ENCODE measurements at places on chromosomes 7 and 10.

GRCh38 chr7:42180806-42181205 lies 56.2 kb downstream of the GLI3 start:
- no peak for DNase-seq

- DNase-seq: no peak
Measured at GRCh38 chr10:27646194-27646593, 99.4 kb downstream of the MKX start.

- peak; percentile 70 for DNase-seq
Measured at GRCh38 chr7:50266635-50267386, 37.7 kb upstream of the IKZF1 start.

DNA sequence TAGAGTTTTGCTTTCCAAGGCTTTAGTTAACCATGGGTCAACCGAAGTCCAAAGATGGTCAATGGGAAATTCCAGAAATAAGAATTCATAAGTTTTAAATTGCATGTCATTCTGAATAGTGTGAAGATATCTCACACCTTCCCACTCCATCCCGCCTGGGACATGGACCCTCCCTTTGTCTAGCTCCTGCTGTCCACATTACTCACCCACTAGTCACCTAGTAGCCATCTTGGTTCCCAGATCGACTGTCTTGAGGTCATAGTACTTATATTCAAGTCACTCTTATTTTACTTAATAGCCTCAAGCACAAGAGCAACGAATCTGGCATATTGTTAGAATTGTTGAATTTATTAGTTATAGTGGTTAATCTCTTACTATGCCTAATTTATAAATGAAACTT lies 366.6 kb downstream of the PRPF18 start:
- no peak for DNase-seq

- no peak for DNase-seq
Measured at GRCh38 chr7:135757719-135758411, 9.3 kb upstream of the FAM180A start.

GRCh38 chr7:88328787-88329186 lies 22.1 kb upstream of the STEAP4 start:
- DNase-seq: no peak

- DNase-seq: no peak
Measured at GRCh38 chr10:62396864-62397263, 22.7 kb downstream of the ZNF365 start.

DNA sequence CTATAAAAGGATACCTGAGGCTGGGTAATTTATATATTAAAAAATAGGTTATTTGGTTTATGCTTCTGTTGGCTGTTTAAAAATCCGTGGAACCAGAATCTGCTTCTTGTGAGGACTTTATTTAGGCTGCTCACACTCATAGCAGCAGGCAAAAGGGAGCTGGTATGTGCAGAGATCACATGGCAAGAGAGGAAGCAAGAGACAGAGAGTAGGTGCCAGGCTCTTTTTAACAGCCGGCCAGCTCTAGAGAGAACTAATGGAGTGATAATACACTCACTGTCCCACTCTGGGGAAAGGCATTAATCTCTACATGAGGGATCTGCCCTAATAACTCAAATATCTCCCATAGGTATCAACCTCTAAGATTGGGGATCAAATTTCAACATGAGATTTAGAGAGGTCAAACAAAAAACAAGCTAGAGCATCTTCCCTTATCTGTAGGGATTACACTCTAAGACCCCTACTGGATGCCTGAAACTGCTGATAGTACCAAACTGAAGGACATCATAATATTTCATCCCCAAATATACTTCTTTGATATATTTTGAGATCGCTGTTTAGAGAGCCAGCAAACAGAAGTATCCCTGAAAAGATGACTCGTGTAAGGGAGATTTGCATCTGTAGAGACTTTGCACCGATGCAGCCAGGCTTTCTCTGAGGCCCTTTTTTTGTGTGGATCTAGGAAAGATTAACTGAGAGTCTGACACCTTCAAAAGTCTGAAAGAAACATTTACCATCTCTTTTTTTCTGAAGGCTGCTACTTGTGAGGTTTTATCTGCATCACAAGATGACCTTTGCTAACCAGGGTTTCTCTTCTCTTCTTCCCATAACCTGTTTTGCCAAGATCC lies 717.0 kb upstream of the MBL2 start:
- DNase-seq: no peak

DNA sequence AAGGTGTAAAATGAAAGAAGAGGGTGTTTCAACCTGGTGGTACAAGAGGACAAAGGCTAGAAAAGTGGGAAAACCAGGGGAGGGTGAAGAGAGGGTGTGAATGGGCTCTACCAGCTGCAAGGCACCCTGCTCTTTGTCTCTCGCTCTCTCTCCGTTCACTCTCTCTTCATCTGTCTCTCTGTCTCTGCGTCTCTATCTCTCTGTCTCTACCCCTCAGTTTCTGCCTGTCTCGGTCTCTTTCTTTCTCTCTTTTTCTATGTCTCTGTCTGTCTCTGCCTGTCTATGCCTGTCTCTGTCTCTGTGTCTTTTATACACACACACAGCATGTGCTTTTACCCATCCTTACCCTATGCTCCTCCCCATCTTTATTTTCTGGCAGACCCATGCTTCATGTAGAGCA lies 673 bp upstream of the LLCFC1 start:
- DNase-seq: no peak

DNA sequence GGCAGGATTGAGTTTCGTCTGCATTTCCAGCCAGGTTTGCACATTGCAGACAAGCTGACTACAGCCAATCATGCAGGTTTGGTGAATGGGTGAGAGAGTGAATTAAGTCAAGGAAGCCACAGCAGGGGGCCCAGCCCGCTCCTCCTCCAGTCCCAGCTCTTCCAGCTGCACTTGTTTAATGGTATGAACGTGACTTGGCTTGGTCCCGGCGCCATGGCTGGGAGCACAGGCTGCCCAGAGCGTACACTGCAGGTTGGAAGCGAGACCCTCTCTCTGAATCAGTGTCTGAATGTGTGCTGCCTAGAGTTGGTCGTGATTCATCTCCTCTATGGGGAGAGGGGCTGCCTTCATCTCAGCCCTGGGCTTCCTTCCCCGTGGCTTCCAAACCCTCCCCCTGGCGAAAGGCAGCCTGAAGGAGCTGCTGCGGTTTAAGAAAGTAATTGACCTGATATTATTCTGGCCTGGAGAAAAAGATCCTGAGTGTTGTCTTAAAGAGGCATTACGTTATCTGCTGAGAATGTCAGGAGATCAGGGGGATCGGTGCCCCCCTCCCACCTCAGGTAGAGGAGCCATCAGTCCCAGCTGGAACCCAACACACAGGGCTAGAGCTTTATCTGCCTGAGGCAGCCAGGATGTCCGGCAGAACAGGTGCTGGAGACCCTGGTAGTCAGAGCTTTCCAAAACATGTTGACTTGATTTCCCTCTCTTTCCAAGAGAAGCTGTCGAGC lies 132.1 kb downstream of the COL26A1 start:
- no peak for DNase-seq

Measured in CD4-positive, alpha-beta T cell treated with Interferon gamma for 1 hour (primary cell).